ENCODE measurements at places on chromosomes 6 and 20.

DNA sequence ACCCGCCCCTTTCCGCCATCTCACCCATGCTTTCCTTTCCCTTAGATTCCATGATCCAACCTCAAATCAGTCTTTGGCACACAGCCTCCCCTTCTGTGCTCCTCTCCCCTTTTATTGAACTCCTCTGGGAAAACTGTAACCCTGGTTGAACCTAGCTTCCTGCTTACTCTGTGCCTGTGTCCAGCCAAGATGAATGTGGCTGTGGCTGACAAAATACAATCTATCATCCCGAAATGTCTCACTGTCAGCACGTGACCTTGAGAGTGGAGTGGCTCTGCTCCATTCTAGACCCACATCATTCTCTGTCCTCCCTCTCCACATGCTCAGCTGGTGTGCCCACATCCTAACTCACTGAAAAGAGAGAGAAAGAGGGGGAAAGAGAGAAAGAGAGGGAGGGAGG is 11.0 kb downstream of the NCR2 start:
- DNase-seq = no peak

- no peak for DNase-seq
Observed at GRCh38 chr6:146357578-146358430, 185.8 kb upstream of the RAB32 start.

- no peak for DNase-seq
Observed at GRCh38 chr20:3103369-3104032, 19.0 kb upstream of the AVP start.

- no peak for DNase-seq
Observed at GRCh38 chr6:51184046-51184445, 365.4 kb downstream of the TFAP2B start.

GRCh38 chr6:2688401-2689064 is 62.2 kb downstream of the MYLK4 start:
- no peak for DNase-seq

DNA sequence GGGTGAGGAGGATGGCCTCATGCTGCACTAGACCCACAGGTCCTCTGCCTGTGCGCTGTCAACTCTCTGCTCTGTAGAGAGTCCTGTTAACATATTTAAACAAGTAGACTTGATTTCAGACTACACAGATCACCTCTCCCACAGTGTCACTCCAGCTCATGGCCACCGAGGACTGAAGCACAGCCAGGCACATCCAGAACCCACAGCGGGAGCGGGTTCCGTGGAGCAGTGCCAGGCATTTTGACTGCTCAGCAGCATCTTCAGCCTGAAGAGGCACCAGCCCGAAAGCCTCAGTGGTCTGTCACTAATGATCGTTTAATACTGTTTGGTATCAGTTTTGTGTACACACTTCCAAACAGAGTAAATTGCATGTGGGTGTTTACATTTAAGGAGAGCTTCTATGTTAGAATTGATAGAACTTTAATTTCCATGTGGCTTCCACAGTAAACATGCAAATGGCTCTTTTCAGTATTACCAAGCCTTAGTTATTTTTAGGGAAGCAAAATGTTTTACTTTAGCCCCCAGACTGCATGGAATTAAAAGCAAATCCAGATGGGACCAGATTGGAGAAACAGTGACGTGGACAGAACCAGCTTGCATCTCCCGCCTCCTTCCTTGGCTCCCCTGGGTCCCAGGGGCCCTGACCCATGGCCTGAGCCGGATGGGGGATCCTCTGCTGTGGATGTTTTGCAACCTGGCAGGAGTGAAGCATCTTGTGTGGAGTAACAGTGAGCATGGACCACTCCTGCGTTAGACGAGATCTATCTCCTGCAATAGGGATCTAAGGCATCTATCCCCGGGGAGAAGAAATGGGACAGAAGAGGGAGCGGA is 196.7 kb upstream of the CDH4 start:
- no peak for DNase-seq

Data from globus pallidus (tissue), 1 donor.